ENCODE measurements at places on chromosomes 1 and 21. TPM values are rescaled to one million over a fixed set of nuclear protein-coding genes. Genes with fewer than 3 reads are reported as not detected.

GRCh38 chr1:38005195-38006007 lies at the start of gene FHL3:
TSS of gene FHL3 (minus strand) at chr1:38005514. CDS start at chr1:37999412, 6,102 bp downstream.
- DNase-seq: no peak
- peak within 1 kb of the TSS; percentile 69 for H3K27ac ChIP-seq
- peak within 1 kb of the TSS; percentile 91 for H3K4me3 ChIP-seq
- peaks cover 3% of the 10 kb centered on the region for H3K27me3 ChIP-seq

DNA sequence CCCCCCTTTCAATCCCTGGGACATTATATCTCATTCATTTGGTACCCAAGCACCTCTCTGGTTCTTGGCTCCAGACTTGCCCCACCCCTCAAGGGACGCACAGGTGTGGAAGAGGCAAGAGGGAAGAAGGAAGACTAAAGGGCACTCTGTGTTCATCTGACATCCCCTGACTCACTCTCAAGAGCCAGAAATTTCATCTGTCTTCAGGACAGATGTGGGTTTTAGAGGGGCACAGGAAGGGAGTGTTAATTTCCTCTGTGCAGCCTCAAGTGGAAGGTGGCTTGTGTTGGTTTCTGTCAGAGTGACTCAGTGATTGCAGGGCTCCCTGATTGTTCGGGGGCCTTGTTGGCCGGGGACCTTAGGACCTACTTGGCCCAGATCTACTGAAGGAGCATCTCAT lies 2.4 kb downstream of the C2CD4D start:
- peaks cover 18% of the 10 kb centered on the region for H3K4me1 ChIP-seq
- no peak for DNase-seq
- no peak overlapping the region for H3K27ac ChIP-seq
- peak overlapping the region; percentile 47 for H3K4me3 ChIP-seq

GRCh38 chr1:168582688-168583336 lies 6.4 kb downstream of the XCL1 start:
- H3K4me1 ChIP-seq: peaks cover 27% of the 10 kb centered on the region
- peaks cover 6% of the 10 kb centered on the region for H3K27me3 ChIP-seq
- no peak overlapping the region for H3K27ac ChIP-seq
- peak; percentile 10 for DNase-seq
- H3K36me3 ChIP-seq: no peaks in the 10 kb centered on the region

DNA sequence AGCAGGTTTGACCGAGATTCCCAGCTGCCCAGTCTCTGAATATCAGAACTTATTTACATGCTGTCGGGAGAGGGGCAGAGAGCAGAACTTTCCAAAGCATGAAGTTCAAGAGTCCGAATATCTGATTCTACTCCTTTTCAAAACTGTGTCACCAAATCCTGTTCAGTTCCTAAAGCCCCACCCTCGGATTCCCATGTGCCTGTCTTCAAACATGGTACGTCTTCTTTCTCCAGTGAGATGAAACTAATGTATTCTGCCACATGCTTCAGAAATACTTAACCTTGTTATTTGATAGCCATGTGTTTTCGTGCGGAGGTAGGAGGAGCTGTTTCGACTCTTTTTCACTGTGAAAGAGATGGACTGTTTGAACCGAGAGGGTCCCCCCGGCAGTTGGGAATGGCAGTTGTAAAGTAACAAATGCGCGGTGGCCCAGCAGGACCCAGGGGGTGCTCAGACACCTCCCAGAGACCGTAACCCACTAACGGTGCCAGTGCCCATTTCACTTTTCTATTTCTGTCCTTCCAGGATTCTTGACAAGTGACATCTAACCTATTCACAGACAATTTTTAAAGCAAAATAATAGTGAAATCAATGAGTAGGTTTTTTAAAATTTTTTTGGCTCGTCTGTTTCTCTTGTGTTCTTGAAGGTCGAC lies 67.2 kb downstream of the ZBTB18 start:
- H3K36me3 ChIP-seq: peaks cover 5% of the 10 kb centered on the region
- peaks cover 3% of the 10 kb centered on the region for H3K27me3 ChIP-seq
- peaks cover 45% of the 10 kb centered on the region for H3K4me1 ChIP-seq
- DNase-seq: no peak
- no peak overlapping the region for H3K27ac ChIP-seq
- no peak overlapping the region for H3K4me3 ChIP-seq

DNA sequence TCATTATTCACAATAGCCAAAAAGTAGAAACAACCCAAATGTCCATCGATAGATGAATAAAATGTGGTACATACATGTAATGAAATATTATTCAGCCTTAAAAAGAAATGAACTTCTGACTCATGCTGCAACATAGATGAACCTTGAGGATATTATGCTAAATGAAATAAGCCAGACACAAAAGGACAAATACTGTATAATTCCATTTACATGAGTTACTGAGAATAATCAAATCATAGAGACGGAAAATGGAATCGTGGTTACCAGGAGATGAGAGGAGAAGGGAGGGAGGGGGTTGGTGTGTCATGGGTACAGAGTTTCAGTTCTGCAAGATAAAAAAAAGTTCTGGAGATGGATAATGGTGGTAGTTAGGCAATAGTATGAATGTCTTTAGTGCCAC lies 184.1 kb downstream of the PSMG1 start:
- no peak overlapping the region for H3K27ac ChIP-seq
- H3K4me1 ChIP-seq: peaks cover 57% of the 10 kb centered on the region
- no peak for DNase-seq
- H3K4me3 ChIP-seq: no peak overlapping the region
- no peaks in the 10 kb centered on the region for H3K36me3 ChIP-seq

The ST6GALNAC5 gene
- 3.0 TPM for total RNA-seq

DNA sequence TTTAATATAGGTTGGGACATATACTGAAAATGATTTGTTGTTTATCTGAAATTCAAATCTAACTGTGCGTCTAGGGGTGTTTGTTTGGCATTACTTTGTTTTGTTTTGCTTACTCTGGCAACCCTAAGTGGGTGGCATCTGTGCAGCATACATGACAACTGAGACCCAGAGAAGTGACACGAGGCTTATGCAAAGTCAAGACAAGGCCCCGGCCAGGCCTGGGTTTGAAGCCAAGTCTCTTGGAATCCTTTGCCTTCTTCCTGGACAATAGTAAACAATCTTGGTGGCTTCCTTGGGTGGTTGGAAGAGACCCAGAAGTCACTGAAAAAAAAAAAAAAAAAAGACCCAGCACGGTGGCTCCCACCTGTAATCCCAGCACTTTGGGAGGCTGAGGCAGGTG lies 197.6 kb upstream of the TMEM51 start:
- no peak overlapping the region for H3K4me3 ChIP-seq
- peaks cover 2% of the 10 kb centered on the region for H3K27me3 ChIP-seq
- peaks cover 16% of the 10 kb centered on the region for H3K4me1 ChIP-seq
- peaks cover 31% of the 10 kb centered on the region for H3K36me3 ChIP-seq
- no peak overlapping the region for H3K27ac ChIP-seq
- no peak for DNase-seq

DNA sequence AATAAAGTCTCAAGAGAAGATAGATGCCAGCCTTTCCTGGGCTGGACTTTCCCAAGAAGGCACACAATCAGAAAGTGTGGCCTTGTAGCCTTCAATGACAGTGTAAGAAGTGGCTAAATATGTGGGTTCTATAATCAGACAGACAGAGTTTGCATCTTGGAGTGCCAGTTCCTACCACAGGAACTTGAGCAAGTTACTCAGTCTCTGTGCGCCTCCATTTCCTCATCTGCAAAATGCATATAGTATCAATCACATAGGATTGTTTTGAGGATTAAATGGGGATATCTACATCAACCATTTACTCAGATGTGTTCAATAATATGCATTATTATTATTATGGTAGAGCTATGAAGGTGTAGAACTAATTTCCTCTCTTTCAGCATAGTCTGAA lies 176.8 kb upstream of the PTBP2 start:
- no peak overlapping the region for H3K27ac ChIP-seq
- peaks cover 2% of the 10 kb centered on the region for H3K27me3 ChIP-seq
- no peak for DNase-seq

- H3K4me3 ChIP-seq: peak overlapping the region; percentile 88
- H3K4me1 ChIP-seq: peaks cover 43% of the 10 kb centered on the region
- peak overlapping the region; percentile 100 for H3K27ac ChIP-seq
- DNase-seq: peak; percentile 94
- no peaks in the 10 kb centered on the region for H3K27me3 ChIP-seq
Observed at GRCh38 chr1:10210841-10211804, 753 bp downstream of the KIF1B start.

The USH2A gene
- 0.02 TPM for total RNA-seq

The LCK gene
- total RNA-seq: not detected

DNA sequence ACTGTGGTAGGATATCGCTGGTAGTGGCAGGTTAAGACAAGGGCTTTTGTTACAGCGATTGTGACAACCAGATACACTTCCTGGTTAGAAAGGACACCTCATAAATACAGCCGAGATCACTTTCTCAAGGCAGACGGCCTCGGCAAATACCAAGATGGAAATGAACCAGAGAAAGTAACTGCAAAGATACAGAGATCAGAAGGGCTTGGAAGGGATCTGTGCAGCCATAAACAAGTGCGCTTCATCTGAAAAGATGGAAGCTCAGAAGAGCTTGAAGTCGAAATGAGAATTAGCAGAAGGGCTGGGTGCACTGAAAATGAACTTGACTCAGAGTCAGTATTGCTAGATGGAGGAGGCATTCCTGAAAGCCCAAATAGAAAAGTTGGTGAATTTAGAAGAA lies 7.1 kb downstream of the DHRS3 start:
- DNase-seq: no peak
- peaks cover 9% of the 10 kb centered on the region for H3K36me3 ChIP-seq
- peak overlapping the region; percentile 25 for H3K4me3 ChIP-seq
- peak overlapping the region; percentile 47 for H3K27ac ChIP-seq
- peaks cover 46% of the 10 kb centered on the region for H3K4me1 ChIP-seq
- peaks cover 8% of the 10 kb centered on the region for H3K27me3 ChIP-seq

- H3K4me1 ChIP-seq: no peaks in the 10 kb centered on the region
- H3K36me3 ChIP-seq: no peaks in the 10 kb centered on the region
- H3K4me3 ChIP-seq: no peak overlapping the region
- H3K27me3 ChIP-seq: no peaks in the 10 kb centered on the region
- no peak overlapping the region for H3K27ac ChIP-seq
Observed at GRCh38 chr1:178382372-178382771, 114.4 kb downstream of the CLEC20A start.

DNA sequence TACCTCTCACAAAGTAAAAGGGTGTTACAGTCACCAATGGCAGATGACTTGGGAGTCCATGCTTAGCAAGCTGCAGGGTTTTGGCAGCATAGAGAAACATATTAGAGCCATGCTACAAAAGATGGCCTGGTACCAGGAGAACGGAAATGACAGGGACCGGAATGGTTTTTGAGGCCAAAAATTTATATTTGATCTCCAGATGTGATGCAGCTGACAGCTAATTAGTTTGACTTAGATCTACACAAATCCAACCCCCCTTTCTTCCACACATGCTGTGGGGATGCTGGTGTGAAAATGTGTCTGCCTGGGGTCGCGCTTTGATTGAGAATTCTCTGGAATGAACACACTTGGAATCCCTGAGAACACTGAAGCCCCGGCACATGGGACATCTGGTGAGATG lies 26.5 kb downstream of the SYF2 start:
- H3K27me3 ChIP-seq: peaks cover 32% of the 10 kb centered on the region
- H3K4me3 ChIP-seq: no peak overlapping the region
- no peak for DNase-seq
- H3K4me1 ChIP-seq: peaks cover 18% of the 10 kb centered on the region
- no peaks in the 10 kb centered on the region for H3K36me3 ChIP-seq

GRCh38 chr1:198597690-198598430 lies 41.0 kb upstream of the PTPRC start:
- no peaks in the 10 kb centered on the region for H3K27me3 ChIP-seq
- no peak overlapping the region for H3K4me3 ChIP-seq
- peaks cover 60% of the 10 kb centered on the region for H3K4me1 ChIP-seq
- H3K27ac ChIP-seq: no peak overlapping the region
- no peak for DNase-seq

The NEK2 gene
- 22.9 TPM for total RNA-seq

DNA sequence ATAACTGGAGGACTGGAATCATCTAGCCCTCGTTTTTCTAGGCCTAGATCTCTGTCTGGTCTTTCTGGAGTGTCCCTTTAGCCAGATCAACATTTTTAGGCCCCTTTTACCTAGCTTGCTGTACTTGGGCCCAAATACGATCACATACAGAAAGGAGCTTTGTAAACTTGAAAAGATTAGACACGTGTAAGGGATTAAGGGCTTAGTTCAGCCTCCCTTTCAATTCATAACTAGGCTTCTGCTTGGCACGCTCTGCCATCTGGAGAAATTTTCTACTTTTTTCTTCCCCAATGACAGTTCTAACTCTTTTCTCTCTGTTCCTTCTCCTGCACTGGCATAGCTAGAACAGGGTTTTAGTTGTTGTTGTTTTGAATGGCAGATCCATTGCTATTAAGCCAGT lies 153.3 kb upstream of the BEND5 start:
- no peak overlapping the region for H3K27ac ChIP-seq
- H3K4me3 ChIP-seq: no peak overlapping the region
- H3K36me3 ChIP-seq: no peaks in the 10 kb centered on the region
- DNase-seq: no peak
- H3K4me1 ChIP-seq: no peaks in the 10 kb centered on the region

DNA sequence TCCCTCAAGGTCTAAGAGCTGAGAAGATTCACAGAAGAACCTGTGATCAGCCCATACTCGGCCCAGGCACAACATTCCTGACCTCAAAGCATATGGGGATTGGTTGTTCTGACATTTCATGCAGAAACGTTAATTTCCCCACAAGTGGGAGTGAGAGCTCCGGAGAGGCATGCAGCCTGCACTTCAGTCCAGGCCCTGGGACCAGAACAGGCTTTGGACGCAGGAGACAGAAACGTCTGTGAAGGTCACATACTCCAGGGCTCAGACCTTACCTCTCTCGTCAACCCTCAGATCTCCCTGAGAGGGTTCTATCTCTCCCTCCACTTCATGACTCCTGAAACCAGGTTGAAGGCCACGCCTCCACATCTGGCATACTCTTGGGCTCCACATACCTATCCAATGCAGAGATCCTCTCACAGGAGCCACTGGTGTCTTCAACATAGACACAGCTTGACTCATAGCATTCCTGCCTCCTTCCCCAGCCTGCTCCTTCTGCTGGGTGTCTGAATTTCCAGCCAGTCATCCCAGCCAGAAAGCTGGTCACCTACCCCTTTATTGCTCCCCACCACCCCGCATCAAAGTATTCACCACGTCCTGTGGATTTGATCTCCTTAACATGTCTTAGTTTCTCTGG lies 149.2 kb downstream of the OMA1 start:
- peak overlapping the region; percentile 38 for H3K4me3 ChIP-seq
- peak; percentile 87 for DNase-seq
- H3K27ac ChIP-seq: peak overlapping the region; percentile 92
- H3K36me3 ChIP-seq: 0 out of 2 replicates have a peak, but pooled peaks cover 4% of the 10 kb centered on the region
- H3K27me3 ChIP-seq: peaks cover 1% of the 10 kb centered on the region
- peaks cover 68% of the 10 kb centered on the region for H3K4me1 ChIP-seq

GRCh38 chr1:37169743-37170275 lies 135.5 kb upstream of the GRIK3 start:
- no peak overlapping the region for H3K4me3 ChIP-seq
- H3K27ac ChIP-seq: no peak overlapping the region
- H3K27me3 ChIP-seq: no peaks in the 10 kb centered on the region
- no peaks in the 10 kb centered on the region for H3K4me1 ChIP-seq
- no peaks in the 10 kb centered on the region for H3K36me3 ChIP-seq

The KIAA0040 gene
- not detected for total RNA-seq

Measured in HFFc6 (cell line).